ENCODE measurements at places on chromosomes 7 and 10.
A peak's percentile ranks its signal among the peaks of the same experiment; 100 is the strongest.

DNA sequence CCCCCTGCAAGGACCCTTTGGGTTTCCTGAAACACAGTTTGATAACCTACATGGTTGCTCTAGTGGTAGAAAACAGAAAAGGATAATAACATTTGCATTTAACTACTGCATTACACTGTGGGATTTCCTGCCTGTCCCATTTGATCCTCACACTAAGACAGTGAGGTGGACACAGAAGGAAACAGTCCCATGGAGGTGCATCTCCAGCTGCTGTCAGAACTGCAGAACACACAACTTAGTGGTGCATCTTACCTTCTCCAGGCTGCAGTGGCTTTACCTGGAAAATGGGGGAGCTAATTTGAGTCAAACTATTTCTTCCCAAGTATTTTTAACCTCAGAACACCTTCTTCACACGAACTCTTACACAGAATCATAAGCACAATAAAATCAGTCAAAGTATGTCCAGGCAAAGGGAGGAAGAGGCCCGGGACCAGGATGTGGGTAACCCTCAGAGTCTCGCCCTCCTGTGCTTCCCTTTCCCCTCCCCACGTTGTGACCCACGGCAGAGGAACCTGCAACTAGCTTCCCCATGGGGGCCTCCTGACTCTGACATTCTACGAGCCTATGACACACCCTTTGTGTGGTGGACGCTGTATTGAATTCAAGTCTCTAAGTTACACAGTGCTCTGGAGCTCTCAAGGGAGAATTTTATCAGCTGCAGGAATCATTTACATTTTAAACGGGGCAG is 33.7 kb downstream of the SCRN1 start:
- no peak for DNase-seq

- peak; percentile 68 for DNase-seq
Measured at GRCh38 chr7:92691578-92691977, 101.4 kb upstream of the FAM133B start.

GRCh38 chr10:6586501-6586900 is 6.4 kb upstream of the PRKCQ start:
- no peak for DNase-seq

GRCh38 chr7:106620676-106621075 is 40.3 kb downstream of the CCDC71L start:
- DNase-seq, result peak; percentile 36

- DNase-seq, result no peak
Measured at GRCh38 chr10:71457908-71458307, 61.2 kb downstream of the CDH23 start.

DNA sequence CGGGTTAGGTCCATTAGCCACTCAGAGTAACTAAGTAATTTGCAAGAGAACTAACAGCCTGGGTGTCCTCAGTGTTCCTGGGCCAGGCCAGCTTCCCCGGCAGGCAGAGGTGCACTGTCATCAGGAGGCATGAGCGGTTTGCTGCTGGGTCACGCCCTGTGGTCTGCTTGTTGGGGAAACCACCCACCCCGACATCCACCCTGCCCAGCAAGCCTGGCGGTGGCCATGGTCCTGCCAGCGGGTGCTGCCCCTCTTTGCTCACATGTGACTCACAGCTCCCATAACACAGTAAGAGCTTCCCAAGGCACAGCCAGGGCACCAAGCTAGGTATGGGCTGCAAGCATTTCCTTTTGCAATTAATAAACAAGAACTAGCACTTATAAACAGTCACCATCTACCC is 75.9 kb downstream of the RGS10 start:
- no peak for DNase-seq

GRCh38 chr7:91557789-91558404 is 293.7 kb downstream of the FZD1 start:
- DNase-seq, result peak; percentile 74

DNA sequence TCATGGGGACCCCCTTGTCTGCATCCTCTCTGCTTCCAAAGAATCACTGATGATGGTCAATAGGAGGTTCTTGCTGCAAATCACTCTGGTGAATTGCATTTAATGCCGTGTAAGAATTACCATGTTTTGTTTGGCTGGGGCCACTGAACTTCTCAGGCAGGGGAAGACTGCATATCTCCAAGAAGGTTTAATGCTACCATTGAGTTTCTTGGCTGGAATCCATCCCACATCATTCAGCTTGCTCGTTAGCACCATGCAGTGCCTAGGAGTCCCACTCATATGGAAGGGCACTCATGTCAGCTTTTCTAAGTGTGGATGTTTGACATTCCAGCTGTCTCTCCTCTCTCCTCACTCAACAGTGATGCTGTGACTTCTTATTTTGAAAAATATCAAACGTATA is 50.2 kb upstream of the BAMBI start:
- peak; percentile 34 for DNase-seq
